Effector memory CD8-positive, alpha-beta T cell (primary cell): ENCODE measurements at places on chromosomes 1 and 21.

DNA sequence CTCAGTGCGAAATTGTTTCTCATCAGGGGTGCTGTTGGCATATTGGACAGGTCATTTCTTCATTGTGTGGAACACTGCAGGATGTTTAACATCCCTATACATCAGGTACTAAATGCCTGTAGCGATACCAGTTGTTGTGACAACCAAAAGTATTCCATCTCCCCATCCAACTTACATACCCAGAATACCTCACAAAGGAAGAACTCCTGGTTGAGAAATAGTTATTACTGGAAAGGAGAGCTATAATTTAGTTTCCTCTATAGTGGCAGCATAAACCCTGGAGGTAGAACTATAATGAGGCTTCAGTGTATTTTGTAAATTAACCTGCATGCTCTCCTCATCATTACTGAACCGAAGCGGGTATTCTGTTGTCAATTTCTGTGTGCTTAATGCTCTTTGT lies 45.1 kb downstream of the IVNS1ABP start:
- DNase-seq: no peak

DNA sequence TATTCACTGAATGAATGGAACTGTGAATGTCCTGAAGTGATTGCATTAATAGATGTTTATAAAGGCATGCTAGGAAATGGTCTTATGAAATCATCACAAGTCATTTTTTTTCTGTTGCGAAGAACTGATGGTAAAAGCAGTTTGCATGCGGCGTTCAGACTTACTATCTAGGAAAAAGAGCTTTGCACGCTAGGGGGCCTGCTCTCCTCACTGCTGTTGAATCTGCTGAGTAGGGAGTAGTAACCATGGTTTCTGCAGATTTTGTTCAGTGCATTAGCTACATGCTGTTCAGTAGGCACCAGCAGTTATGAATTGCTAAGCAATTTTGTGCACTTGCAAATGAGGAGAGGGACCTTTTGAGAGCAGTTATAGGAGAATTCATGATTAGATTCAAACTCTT lies 57.9 kb downstream of the CENPF start:
- DNase-seq: no peak

DNA sequence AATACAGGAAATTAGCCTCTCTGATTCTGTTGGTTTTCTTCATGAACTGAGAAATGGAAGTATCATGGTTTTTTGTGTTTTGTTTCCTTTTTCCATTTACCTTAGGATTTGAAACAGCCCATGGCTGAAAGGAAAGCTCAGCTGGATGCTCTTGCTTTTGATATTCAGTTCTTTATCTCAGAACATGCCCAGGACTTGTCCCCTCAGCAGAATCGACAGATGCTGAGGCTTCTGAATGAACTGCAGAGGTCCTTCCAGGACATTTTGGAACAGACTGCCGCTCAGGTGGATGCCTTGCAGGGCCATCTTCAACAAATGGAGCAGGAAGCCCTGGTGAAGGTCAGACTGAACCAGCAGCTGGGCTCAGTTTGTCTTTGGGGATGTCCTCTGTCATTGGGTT lies 142.4 kb downstream of the MACF1 start:
- DNase-seq: no peak

GRCh38 chr1:183516725-183517124 lies 44.4 kb downstream of the SMG7 start:
- no peak for DNase-seq

- DNase-seq: no peak
Measured at GRCh38 chr1:181141431-181141910, 53.0 kb downstream of the IER5 start.

DNA sequence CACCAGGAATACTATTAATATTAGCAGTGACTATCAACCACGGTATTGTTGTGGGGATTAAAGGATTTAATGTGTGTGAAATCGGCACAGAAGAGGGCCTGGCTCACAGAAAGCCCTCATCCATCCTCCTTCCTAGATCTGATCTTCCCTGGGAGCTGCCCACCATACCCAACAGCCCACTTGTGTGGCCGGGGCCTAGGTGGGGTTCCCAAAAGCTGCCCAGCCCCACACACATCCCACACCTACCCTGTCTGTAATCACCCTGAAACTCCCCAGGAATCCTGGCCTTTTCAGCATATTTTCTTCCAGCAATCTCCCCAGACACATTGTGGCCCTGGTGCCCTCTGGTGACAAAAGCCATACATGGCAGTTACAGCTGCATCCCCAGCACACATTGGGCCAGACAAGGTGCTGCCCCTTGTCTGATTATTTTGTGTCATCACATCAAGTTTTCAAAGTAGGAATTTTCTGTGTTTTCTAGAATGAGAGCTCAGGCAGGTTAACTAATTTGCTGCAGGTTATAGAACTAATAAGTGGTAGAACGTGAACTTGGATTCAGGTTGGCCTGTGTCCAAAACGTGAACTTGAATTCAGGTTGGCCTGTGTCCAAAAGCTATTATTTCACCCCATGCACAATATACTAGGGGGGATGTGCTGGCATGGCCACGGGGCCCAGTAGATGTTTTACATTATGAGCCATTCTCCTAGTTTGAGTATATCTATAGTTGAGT lies 5.3 kb upstream of the SLC6A9 start:
- peak; percentile 58 for DNase-seq

GRCh38 chr1:246709835-246710234 lies 14.4 kb upstream of the SCCPDH start:
- no peak for DNase-seq

DNA sequence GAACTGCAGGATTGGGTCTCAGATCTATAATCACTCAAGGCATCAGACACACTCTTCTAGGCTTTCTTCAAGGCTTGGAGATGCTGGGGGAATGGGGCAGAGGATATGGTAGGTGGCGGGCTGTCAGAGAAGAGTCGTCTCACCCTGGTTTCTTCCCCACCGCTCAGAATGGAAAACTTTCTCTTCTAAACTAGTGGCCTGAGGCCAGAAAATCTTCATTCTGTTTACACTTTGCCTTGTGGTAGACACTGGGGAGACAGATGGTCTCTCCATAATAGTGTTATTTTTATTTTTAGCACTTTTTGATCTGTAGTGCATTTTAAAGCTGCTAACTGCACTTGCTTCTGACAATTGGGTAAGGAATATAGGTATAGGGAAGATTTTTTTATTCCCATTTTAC lies 2.6 kb downstream of the PRELP start:
- no peak for DNase-seq

DNA sequence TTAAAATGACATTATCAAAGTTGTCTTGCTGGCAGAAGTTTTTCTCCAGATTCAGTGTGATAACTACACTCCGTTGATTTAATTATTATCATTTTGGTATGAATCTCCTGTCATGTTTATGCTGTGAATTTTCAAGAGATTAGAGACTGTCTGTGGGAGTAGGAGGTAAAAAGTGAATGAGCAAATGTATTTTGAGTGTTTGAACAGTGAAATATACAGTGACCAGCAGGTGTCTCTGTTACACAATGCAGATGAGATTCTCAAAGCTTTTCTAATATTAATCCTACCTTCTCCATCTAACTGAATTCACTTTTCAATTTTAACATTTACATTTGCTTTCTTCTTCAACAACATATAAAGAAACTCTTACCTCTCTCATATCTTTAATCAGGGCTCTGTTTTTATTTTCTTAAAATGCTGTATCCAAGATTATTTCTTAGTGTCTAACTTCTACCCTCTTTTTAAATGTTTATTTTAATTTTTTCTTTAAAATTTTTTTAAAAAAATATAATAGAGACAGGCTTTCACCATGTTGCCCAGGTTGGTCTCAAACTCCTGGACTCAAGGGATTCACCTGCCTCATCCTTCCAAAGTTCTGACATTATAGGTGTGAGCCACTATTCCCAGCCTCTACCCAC lies 20.9 kb upstream of the HSPA13 start:
- no peak for DNase-seq

DNA sequence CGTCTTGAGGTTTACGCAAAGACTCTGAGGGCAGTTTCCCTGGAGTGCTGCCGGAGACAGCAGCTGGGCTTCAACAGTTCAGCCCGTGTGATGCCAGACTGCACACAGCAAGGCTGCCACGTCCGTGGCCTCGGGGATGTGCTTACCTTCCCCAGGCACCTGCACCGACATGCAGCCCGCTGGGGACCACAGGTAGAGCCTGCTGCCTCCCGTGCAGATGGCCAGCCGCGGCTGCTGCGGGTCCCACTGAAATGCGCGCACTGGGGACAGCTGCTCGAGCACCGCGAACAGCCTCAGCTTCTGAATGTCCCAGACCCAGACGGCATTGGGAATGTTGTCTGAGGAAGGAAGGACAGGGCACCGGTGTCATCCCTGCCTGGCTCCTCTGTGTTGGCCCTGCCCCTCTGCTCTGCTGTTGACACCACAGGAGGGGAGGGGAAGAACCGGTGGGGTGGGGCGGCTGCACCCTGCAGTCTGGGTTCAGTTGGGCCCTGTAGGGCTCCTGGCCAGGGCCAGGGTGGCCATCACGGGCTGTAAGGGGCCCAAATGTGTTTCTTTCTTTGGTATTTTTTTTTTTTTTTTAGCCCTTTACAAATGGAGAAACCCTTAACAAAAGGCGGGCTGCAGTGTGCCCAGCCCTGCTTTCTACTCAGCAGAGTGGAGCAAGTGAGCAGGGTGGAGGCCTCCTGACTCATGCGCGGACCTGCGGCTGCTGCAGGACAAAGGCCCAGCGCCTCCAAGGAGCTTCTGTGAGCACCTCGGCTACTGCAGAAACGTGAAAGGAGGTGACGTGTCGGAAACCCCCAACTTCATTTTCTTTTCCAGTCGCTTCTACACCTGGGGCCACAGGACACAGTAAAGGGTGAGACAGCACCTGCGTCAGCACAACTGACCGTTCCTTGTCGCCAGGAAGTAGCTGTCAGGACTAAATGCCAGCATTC lies 6.8 kb downstream of the TPRG1L start:
- no peak for DNase-seq

- DNase-seq: no peak
Measured at GRCh38 chr1:33606272-33606671, 133.8 kb downstream of the ZSCAN20 start.

GRCh38 chr1:213452501-213452900 lies 401.5 kb downstream of the RPS6KC1 start:
- no peak for DNase-seq

DNA sequence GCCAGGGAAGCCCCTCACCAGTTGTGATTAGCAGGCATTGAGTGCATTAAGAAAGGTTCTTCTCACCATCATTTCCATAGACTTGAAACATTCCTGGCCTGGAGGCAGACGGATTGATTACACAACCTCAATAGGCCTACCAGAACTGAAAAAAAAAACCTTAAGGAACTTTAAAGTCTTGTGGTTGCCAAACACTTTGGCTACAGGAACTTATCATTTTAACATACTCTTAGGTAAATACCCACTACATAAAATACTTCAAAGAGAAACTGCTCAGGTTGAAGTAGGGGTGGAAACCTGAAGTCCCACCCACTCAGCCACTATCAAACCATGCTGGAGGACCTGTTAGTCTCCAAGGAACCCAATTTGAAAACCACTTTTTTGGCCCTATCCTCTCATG lies 22.4 kb upstream of the HMGB4 start:
- DNase-seq: no peak

GRCh38 chr1:78437396-78437795 lies 53.4 kb upstream of the PTGFR start:
- DNase-seq: no peak

- no peak for DNase-seq
Measured at GRCh38 chr21:35234725-35235124, 185.6 kb upstream of the RUNX1 start.

- no peak for DNase-seq
Measured at GRCh38 chr1:219773775-219774174, 154.6 kb downstream of the SLC30A10 start.

DNA sequence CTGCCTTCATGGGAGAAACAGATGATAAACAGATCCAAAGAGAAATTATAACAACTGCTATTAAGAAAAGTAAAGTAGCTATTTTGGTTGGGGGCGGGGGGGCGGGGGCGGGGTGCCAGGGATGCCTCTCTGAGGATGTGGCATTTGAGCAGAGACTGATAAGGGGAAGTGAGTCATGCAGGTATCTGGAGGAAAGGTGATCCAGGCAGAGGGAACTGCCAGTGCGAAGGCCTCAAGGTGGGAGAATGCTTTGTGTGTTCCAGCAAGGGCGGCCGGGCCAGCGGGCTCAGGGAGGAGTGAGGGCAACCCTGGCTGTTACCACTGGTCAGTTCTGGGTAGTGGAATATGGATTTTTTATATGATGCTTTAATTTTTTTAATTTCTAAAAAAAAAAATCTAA lies 7.0 kb upstream of the TNFRSF1B start:
- DNase-seq: no peak

GRCh38 chr1:25642574-25643108 lies 26.1 kb downstream of the MAN1C1 start:
- DNase-seq: peak; percentile 68

DNA sequence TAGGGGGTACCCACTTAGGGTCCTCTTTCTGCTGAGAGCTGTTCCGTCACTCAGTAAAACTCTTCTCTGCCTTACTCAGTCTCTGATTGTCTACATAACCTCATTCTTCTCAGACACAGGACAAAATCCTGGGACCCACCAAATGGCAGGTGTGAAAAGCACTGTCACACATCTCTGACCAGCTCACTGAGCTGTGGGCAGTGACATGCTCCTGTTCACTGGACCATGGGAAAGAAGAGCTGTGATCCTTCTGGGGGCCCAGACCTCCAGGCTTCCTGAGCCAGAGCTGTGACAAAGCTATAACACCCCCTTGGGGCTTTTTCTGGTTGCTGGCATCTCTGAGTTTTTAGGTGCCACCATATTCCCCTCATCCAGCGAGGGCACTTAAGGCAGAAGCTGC lies 115.7 kb downstream of the NTPCR start:
- no peak for DNase-seq

GRCh38 chr1:221227872-221228337 lies 348.7 kb downstream of the HLX start:
- no peak for DNase-seq

- no peak for DNase-seq
Measured at GRCh38 chr1:115158181-115158580, 68.9 kb upstream of the TSPAN2 start.

DNA sequence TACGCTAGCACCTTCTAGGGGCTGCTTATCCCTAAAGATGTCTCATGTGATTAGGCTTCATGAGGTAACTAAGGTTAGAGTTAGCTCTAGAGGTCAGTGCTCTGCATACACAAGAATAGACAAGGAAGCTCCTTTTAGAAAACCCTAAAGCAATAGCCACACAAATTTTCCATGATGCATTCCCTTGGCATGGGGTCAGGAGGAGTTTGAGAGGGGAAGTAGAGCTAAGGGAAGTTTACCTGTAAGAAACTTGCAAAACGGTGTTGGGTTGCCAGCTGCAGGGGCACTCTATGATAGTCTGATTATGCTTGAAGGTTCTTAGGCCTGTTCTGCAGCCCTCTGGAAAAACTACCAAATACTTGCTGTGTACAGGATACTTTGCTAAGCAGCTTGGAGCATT lies 39.0 kb upstream of the A3GALT2 start:
- no peak for DNase-seq

- no peak for DNase-seq
Measured at GRCh38 chr21:24339406-24339805, 1267.9 kb downstream of the MRPL39 start.

DNA sequence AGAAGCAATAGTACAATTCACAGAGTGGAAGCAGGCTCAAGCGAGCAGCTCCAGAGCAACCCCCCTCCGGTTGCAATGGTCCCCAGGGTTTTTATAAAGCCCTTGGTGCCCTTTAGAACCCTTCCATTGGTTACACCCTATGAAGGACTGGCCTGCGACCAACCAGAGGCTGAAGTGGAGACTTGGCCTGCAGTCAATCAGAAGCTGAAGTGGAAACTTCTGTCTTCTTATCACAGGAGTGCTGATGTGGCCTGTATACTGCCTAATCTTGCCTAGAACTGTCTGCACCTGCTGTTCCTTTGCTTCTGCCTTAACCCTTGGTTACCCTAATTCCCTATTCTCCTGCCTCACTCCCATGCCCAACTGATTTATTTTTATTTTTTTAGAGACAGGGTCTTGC lies 15.4 kb upstream of the FRRS1 start:
- DNase-seq: no peak
